ENCODE measurements at places on chromosomes 2 and 18. TPM values are rescaled to one million over a fixed set of nuclear protein-coding genes. Genes with fewer than 3 reads are reported as not detected.
A peak's percentile ranks its signal among the peaks of the same experiment; 100 is the strongest.

Gene NEUROD1
- not detected for total RNA-seq

Gene LIMS3
- total RNA-seq: not detected

Gene REG1B
- not detected for total RNA-seq

Gene SCN9A
- total RNA-seq: 6.1 TPM

Gene NFATC1
- total RNA-seq: 2.8 TPM

Gene MC2R
- total RNA-seq: not detected

- no peak for DNase-seq
These were observed 40.1 kb downstream of the RASGRP3 start for GRCh38 chr2:33516456-33516995.

DNA sequence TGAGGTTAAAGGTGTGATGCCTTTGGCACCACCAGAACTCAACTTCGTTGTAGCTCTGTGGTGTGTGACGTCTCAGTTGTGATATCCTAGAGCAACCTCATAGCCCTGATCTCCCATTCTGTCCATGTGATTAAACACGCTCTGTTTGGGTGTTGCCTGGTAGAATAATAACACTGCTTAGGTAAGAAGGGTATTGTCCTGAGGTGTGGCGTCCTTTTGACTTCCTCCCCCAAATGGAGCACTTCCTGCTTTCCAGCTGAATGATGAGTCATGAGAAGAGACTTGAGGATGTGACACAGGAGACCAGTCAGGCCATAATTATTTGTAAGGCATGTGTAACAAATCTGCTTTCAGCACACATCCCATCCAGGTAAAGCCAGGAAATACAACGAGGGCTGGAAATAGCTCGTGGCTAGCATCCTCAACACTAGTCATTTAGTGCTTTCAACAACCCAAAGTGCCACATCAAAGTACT lies 100.7 kb downstream of the RAPGEF4 start:
- peak; percentile 55 for DNase-seq

DNA sequence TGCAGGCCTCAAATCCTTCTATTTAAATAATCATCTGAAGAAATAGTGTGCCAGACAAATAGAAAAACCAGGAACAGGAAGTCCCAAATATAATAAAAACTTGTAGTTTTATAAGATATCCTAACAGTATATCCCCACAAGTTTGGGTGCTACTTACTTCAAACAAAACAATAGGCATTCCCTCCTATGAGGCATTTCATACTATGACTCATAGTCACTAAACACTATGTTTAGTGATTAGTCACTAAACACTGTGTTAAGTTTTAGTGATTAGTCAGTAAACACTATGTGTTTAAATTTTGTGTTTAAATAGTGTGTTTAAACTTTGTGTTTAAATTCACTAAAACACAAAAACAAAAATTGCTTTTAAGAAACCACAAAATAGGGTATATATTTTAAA lies 407.0 kb upstream of the CDH19 start:
- DNase-seq: no peak

GRCh38 chr18:55396267-55396905 lies 191.6 kb downstream of the TCF4 start:
- no peak for DNase-seq

DNA sequence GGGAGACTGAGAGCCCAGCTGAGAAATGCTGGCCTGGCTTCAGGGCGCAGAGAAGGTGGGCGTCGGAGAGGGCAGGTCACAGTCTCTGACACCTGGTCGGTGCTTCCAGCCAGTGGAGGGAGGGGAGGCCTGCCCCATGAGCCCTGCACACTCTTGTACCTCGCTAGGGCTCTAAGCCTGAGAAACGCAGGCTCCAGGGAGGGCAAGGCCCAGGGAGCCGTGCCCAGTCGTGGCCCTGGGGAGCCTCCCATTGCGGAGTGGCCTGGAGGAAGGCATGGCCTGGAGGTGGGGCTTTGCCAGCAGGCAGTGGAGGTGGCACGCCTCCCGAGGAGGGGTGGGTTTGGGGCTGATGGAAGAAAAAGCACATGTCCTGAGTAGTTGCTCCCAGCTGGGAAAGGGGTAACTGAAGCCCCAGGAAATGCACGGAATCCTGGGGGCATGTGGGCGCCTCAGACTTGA lies 39.0 kb downstream of the MTERF4 start:
- DNase-seq: no peak

DNA sequence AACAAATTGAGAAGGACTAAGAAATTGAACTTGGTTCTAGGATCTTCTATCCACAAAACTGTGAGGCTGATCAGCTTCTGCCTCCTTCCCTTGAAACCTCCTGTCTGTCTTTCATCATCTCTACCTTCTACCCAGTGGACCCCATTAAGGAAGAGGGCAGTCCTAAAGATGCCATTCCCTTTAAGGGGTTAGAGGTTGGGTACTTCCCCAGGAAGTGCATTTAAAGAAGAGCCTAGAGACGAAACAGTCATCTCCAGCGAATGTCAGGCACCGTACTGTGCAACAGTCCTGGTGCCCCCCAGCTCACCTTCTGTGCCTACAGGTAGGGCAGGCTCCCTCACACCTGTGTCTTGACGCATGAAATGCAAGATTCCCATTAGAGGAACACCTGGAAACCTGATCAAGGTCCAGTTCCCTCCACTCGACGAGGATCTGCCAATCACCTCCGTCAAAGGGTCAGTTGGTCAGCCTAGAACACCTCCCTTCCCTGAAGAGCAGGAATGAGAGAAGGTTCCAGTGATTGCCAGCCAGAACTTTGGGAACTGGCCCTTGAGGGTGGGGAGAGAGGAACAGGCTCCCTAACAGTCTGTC lies 20.9 kb downstream of the LOXHD1 start:
- no peak for DNase-seq

DNA sequence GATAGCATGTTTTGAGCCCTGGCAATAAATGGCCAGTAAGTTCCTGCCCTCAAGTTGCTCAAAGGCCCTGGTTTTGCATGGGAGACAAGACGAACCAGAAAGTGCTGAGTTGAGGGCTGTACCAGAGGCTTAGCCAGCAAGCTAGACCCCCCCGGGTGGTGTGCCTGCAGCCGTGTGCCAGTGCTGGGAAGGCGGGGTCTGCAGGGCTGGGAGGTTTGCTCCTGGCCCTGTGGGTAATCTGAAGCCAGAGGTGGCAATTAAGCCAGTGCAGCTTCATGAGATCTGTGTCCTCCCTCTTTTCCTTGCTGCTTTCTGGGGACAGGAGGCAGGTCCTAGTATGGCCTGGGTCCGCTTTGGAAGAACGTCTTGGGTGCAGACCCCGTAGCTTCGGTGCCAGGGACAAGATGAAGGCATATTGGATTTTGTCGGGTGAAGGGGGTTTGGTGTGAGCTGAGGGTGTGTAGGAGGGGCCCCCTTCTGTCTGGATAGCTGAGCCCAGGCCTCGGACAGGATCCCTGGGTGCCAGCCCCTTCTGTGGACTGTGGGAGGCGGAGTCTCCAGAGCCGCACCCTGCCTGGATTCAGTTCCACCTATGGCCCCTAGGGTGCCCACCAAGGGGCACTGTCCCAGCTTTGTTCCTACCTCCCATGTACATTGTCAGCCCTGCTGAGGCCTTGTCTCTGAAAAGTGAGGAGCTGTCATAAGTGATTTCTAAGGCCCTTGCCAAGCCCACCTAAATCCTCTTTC lies 15.6 kb downstream of the ATOH8 start:
- DNase-seq: peak; percentile 22

DNA sequence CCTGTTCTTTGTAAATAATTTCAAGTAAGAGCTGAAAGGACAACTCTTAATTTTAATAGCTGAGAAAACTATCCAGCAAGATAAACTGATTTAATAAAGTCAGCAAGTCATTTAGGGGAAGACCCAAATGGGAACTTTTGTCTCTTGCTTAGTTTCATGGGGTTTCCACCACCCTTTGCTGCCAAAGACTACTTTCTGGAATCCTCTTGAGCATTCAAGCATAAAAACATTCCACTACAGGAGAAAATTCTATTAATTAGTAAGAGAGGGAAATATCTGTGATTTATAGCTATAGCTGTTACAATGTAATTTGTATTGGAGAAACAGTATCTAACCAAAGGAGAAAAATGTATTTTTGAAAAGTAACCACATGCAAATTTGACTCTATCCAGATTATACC lies 20.6 kb downstream of the EFEMP1 start:
- DNase-seq: no peak

GRCh38 chr2:81894451-81894990 lies 1590.0 kb upstream of the LRRTM1 start:
- DNase-seq: no peak

GRCh38 chr2:224969633-224970260 lies 72.5 kb downstream of the DOCK10 start:
- DNase-seq: no peak

DNA sequence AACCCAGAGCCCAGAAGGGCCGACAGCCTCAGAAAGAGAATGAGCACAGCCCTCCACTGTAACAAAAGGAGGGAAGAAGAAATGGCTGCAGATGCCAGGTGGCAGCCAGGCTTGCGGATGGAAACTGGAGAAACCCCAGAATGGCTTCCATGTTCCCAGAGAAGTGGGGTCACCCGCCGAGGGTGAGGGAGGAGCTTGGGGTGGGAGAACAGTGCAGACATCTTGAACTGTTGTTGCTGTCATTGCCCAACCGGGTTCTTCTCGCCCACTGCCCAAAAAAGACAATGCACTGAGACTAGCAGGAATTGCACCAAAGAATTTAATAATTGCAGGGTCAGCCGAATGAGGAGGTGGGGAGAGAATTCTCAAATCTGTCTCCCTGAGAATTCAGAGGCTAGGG lies 223.2 kb upstream of the RAB6C start:
- DNase-seq: no peak

GRCh38 chr2:88100489-88100858 lies 27.4 kb downstream of the FABP1 start:
- DNase-seq: no peak

GRCh38 chr2:3596901-3597417 lies 2.0 kb downstream of the COLEC11 start:
- no peak for DNase-seq

DNA sequence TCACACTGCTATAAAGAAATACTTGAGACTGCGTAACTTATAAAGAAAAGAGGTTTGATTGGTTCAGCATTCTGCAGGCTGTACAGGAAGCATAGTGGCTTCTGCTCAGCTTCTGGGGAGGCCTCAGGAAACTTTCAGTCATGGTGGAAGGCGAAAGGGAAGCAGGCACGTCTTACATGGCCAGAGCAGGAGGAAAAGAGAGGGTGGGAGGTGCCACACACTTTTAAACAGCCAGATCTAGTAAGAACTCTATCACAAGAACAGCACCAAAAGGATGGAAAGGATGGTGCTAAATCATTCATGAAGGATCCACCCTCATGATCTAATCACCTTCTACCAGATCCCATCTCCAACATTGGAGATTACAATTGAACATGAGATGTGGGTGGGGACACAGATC lies 145.5 kb upstream of the OSR1 start:
- no peak for DNase-seq

DNA sequence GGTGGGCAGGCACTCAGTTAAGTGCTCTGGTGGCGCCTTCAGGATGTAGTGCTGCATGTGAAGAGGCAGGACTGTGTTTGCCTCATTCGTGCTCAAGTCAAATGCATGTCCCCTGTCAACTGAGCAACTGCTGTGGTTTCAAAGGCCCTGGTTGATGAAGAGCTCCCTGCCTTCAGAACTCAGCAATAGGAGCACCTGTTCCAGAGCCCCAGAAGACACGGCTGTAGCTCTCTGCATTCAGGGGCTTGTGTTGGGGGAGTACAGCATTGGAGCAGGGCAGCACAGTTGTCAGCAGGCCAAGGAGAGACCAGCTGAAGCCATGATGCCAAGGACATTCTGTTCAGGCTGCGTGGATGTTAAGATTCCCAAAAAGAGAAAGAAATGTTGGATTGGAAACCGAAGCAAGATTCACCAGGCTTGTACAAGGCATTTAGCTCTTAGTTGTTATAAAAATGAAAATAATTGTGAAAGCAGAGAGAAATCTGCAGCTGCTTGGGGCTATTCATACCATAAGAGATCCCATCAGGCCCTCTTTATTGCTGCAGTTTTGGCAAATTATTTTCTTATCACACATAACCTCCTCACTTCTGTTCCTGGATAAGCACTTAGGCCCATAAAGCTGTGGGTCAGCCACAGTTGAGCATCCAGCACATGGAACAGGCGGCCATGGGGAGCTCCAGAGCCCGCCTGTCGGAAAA lies 252.4 kb upstream of the ZNF521 start:
- no peak for DNase-seq

GRCh38 chr2:239058766-239059165 lies 210.9 kb downstream of the TWIST2 start:
- DNase-seq: no peak

GRCh38 chr2:149363958-149364357 lies 33.6 kb downstream of the LYPD6 start:
- DNase-seq: no peak

DNA sequence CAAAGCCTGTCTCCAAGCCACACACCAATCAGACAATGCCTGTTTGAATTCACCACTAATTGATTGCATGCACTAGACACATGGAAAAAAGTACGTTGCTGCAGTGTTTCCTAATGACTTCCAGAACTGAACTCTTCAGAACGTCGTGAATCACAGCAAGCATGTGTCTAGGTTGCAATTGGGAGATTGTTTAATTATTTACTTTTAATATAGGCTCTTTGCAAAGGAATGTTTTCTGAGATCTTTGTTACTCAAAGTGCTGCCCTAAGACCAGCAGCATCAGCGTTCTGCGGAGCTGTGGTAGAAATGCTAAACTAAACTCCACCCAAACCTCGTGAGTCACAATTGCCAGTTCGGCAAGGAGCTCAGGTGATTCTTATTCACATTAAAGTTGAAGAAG lies 52.7 kb upstream of the CCDC68 start:
- peak; percentile 64 for DNase-seq

GRCh38 chr2:141506135-141506534 lies 624.7 kb downstream of the LRP1B start:
- no peak for DNase-seq

- no peak for DNase-seq
These were observed 658.4 kb downstream of the NYAP2 start for GRCh38 chr2:226057914-226058313.

DNA sequence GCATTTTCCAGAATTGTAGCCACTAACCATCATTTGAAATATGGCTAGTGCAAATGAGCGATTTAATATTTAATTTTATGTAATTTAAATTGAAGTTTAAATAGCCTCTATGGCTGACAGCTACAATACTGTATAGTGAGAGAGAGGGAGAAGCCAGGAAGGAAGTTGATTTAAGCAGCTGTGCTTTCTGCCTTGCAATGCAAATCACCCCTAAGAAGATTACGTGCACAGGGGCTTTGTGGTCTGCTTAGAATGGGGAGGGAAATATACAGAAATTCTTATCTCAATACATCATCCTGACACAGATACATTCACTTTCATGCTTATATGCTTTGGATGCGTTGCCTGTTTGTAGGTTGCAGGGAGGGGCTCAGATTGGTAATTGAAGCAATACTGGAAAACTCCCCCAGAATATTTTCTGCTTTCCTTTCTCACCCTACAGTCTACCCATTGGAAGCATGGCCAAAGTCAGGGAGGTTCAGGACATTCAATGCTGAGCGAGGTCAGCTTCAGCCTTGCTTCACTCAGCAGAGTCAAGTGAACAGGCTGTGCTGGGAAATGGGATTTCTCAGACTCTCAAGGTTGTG lies 674.0 kb downstream of the CNTNAP5 start:
- no peak for DNase-seq

GRCh38 chr2:557635-558301 lies 119.4 kb downstream of the TMEM18 start:
- DNase-seq: no peak

- no peak for DNase-seq
These were observed 160.1 kb downstream of the TWIST2 start for GRCh38 chr2:239008004-239008403.

Data from Calu3 (cell line).